Foreskin fibroblast (primary cell): ENCODE measurements at places on chromosomes 11 and 22.

DNA sequence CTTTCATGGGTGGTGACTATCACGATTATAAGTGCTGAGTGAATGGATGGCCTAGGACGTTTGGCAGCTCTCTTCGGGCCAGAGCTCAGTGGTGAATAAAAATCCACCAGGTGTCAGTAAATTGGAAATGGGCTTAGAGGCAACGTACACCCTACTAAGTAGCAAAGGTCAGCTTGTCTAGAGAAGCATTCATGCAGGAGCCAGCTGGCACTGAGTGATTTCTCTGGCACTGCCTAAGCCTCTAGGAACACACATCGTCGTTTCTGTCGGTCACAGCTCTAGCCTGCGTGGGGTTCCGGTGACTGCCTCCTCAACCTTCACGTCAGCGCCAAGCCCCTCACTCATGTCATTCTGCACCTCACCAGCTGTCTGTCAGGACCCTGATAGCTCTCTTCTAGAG is 192.4 kb upstream of the NTM start:
- DNase-seq, result no peak

DNA sequence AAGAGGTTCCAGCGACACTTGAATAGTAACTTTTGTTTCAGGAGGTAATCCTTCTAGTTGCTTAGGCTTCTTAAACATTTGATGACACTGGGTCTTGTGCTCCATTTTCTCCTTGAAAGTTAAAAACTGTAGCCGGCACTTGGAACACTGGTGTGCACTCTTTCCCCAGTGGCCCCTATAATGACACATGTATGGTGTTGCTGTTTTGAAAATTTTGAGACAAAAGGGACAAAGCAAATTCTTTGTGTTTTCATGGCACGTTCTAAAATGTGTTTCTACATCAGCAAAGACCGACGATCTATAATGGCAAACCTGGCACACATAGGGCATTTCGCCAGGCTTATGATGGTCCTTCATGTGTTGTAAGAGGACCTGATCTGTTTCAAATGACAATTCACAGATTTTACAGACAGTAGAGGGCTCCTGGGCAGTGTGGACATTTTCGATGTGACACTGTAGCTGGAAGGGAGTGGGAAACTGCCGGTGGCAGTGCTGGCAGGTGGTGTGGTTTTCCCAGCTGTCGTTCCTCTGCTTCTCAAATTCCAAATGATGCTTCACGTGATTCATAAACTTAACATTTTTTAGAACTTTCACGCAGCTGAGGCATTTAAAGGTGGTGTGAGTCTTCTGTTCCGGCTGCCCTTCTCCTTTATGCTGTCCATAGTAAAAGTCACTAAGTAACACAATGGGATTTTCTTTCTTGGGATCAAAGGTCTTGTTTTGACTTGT is 20.5 kb downstream of the ZNF280B start:
- DNase-seq, result no peak

GRCh38 chr22:42283278-42284201 is 13.1 kb upstream of the TCF20 start:
- peak; percentile 6 for DNase-seq

DNA sequence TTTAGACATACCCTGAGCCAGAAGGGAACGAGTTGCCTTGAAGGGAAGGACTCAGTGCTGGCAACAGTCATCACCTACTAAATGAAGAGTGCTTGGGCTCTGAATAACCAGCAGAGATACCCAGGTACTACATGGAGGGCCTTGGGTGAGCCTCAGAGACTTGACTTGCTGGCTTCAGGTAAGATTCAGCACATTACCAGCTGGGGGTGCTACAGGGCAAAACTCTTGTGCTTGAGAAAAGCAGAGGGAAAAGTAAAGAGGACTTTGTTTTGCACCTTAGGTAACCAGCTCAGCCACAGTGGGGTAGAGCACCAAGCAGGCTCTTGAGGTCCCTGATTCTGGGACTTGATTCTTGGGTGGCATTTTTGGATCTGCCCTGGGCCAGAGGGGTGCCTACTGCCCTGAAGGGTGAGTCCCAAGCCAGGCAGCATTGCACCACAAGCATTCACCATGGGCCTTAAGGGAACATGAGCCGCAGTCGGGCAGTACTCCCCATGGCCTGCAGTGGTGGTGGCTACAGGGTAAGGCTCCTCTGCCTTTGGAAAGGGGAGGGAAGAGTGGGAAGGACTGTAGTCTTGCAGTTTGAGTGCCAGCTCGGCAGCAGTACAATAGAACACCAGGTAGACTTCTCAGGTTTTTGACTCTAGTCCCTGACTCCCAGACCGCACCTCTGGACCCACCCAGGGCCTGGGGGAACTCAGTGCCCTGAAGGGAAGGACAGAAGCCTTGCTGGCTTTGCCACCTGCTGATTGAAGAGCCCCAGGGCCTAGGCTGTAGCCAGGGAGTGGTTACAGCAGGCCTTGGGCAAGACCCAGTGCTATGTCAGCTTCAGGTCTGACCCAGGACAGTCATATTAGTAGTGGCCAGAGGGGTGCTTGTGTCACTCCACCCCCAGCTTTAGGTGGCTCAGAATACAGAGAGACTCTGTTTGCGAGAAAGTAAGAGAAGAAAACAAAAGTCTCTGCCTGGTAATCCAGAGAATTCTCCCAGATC is 22.7 kb upstream of the PLEKHA7 start:
- no peak for DNase-seq

- DNase-seq, result no peak
Measured at GRCh38 chr22:23031381-23031780, 38.9 kb upstream of the GNAZ start.

DNA sequence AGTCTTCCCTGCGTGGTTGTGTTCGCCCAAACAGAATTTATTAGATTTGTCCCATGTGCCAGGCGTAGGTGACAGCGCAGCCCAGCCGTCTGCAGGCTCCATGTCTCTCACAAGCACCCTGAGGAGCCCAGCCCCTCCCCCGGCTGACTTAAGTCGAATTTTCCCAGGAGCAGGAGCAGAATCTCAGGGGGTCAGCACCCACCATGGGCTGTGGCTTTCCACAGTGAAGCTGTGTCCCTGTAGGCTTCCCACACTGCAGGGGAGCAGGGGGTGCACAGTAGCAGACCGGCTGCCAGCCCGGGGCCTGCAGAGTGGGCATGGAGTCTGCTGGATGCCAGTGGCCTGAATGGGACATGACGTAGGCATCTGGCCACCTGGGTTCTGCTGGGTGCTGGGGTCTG is 16.0 kb downstream of the PARVG start:
- no peak for DNase-seq

DNA sequence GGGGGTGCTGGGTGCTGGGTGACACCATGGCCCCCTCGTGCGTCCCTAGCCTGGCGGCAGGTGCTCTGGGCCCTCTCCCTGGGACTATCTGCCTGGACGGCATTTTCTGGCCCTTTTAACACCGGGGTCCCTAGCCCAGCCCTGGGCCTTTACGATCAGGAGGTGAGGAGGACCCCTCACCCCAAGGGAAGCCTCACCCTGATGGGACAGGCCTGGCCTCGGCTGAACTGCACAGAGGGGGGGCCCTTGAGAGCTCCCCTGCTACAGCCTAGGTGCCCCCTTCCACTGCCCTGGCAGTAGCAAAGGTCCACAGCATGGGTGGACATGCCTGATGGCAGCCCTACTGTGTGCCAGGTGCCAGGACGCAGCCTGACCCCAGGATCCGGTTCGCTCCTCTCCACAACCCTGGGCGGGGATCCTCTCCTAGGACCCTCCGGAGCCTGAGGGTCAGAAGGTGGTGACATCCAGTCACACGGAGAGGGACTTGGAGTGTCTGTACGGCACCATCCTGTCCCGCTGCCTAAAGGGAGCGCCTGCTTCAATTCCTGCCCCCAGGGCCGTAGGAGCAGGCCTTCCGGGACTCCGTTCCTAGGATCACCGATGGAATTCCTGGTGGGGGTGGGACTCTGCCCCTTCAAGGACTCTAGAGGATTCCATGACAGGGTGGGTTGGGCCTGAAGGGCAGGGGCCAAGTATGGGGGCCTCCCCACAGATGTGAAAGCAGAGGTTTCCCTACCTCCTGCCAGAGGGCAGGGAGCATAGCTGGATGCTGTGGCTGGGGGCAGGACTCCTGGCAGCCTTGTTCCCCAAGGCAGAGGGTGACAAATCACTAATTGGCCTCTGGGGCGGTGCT is 33.0 kb upstream of the TH start:
- DNase-seq, result no peak

- no peak for DNase-seq
Measured at GRCh38 chr11:49303080-49303479, 94.7 kb upstream of the FOLH1 start.

- no peak for DNase-seq
Measured at GRCh38 chr11:70761094-70761907, 363.0 kb downstream of the CTTN start.

GRCh38 chr22:38727530-38728451 is 22.0 kb downstream of the GTPBP1 start:
- no peak for DNase-seq

- DNase-seq, result no peak
Measured at GRCh38 chr22:19168088-19168890, 10.2 kb downstream of the SLC25A1 start.

DNA sequence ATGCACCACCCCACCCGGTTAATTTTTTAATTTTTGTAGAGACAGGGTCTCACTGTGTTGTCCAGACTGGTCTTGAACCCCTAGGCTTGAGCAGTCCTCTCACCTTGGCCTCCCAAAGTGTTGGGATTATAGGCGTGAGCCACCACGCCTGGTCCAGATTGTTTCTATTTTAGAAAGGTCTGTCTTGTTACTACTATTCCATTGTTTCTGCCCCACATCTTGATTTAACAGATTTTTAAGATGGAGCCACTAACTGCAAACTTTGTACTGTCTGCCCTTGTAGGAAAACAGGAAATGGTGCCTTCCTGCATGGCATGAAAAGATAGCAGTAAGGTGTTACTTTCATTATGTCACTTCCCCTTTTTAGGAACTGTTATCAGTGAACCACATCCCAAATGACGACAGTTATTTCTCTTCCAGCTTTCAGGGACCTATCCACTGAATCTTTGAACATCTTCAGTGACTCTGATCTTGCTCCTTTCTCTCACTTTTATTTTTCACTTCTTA is 23.2 kb downstream of the TAF1D start:
- no peak for DNase-seq

DNA sequence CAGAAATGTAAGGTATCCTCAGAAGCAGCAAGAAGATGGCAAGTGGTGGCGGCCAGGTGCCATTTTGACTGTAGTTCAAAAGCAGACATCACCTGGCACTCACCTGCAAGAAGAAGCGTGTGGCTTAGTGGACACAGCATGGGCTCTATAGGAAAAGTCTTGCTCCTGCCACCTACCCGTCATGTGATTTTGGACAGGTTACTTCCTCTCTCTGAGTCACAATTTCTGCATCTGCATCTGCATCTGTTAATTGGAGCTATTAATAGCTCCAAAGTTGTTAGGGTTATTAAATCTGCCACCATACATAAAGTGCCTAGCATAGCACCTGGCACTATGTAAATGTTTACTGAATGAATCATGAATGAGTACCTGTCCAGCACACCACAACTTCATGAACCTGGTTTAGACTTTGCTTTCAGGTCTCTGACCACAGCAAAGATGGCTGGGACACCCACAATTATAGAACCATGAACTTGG is 16.8 kb downstream of the RAB30 start:
- DNase-seq, result no peak

DNA sequence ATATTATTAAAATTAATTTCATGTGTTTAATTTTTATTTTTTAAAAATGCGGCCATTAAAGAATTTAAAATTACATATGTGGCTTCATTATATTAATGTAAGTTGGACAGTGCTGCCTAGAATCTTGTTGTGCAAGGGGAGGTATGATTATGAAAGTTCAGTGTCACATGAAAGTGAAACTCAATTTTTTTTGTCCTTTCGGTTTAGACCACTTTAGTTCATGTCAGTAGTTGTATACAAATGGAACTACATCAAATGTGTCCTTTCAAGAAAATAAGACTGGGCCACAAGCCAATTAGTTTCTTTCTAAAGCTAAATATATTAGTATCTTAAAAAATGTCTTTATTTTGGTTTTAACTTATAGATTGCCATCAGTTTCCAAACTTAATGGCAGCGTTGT is 35.7 kb downstream of the TBCEL start:
- DNase-seq, result no peak

DNA sequence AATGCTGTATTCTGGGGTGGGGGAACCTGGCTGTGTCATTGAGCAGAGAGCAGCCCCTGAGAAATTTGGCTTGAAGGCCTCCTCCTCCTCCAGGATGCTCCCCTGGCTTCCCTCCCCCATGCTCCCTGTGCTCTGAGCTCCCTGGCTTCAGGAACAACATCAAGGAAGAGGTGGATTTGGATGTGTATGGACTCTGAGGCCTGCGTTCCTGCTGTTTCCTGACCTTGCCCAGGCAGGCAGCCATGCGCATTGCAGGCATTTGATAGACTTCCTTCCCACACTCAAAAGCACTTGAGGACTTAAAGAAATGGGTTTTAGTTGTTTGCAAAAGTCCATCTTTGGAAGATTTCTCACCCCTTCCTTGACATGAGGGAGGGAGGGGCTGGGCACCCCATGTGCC is 1317.1 kb downstream of the BRD1 start:
- no peak for DNase-seq

- no peak for DNase-seq
Measured at GRCh38 chr22:44111562-44112155, 69.1 kb upstream of the PARVG start.
